ENCODE measurements at places on chromosomes 11 and 22.

- DNase-seq = no peak
Measured at GRCh38 chr11:77346906-77347603, 45.6 kb upstream of the GDPD4 start.

- DNase-seq = no peak
Measured at GRCh38 chr11:93123351-93123898, 74.4 kb downstream of the SLC36A4 start.

DNA sequence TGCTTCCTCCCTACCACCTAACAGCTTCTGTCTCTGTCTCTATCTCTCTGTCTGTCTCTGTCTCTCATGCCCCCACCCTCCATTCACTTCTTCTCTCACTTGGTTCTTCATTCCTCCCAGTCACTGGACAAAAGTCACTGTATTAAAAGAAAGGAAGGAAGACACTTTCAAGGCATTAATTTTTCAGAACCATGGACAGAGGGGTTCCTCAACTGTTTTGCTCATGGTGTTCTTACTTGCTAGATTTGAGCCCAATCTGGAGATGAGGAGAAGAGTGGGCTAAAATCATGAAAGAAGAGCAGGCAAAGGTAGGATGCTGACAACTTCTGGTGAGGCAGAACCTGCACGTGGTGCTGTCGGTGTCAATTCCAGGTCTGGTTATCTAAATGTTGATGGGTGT lies 116.7 kb upstream of the LARGE1 start:
- DNase-seq = no peak

DNA sequence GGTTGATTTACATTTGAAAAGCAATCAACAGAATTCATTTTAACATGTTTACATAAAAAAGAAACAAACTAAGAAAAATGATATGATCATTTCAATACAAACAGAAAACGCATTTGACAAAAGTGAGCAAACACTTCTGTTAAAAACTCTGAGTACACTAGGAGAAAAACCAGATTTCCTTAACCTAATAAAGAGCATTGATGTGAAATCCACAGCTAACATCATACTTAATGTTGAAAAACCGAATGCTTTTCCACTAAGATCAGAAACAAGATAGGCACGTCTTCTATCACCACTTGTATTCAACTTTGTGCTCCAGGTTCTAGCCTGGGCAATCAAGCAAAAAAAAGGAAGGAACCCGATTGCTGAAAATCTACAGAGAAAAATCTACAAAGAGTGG lies 227.6 kb downstream of the SBF2 start:
- DNase-seq = no peak

DNA sequence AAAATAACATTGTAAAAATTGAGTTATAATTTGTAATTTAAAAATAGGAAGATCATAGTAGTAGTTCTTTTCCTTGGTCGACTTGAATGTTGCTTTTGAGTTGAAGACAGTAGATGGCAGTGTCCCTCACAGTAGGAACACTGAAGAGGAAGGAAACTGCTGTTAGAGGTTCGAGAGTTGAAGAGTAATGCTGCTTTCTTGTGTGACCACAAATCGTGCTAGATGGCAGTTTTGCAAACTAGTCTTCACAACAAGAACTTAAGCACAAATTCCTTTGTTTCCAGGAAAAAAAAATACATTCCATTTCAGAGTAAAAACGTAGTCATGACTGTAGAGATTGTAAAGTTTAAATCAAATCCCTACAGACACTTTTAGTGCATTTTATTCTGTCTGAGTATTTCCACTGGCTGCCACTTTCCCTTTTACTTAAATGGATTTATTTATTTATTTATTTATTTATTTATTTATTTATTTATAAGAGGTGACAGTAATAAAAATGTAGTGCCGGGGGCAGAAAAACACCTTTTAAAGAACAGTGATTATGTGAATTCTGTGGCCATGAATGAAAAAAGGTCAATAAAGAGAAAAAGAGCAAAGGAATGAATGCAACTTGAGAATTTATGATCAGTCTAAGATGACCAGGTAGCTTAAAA lies 54.6 kb downstream of the SPECC1L start:
- no peak for DNase-seq

DNA sequence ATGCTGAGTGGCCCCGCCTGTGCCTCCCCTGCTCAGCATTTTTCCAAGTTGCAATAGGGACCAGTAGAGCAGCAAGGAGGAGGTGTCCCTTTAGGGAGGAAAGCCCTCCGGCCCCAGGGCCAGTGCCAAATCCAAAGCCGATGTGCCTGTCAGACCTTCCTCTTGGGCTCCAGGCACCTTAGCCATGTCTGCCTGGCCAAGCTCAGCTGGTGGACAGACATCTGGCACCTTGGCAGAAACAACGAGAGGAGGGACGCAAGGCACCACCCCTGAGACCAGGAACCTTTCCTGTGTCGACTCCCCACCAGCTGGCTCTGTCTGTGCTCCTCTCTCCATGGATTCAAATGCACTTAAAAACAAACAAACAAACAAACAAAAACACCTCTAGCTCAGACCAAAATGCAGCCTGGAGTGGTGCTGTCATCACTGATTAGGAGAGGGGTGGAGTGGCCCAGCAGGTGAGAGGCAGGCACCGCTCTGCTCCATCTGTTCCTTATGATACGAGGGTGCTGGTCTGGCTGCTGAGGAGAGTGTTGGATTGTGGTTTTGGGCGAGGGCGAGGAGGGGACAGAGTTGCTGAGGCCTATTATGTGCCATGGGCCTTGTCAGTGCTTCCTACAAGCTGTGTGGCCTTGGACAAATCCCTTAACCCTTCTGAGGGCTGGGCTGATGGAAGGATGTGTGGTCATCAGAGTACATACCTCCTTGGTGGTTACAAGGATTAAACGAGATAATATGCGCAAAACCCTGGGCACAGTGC lies 46.2 kb downstream of the TP53I11 start:
- DNase-seq = no peak

DNA sequence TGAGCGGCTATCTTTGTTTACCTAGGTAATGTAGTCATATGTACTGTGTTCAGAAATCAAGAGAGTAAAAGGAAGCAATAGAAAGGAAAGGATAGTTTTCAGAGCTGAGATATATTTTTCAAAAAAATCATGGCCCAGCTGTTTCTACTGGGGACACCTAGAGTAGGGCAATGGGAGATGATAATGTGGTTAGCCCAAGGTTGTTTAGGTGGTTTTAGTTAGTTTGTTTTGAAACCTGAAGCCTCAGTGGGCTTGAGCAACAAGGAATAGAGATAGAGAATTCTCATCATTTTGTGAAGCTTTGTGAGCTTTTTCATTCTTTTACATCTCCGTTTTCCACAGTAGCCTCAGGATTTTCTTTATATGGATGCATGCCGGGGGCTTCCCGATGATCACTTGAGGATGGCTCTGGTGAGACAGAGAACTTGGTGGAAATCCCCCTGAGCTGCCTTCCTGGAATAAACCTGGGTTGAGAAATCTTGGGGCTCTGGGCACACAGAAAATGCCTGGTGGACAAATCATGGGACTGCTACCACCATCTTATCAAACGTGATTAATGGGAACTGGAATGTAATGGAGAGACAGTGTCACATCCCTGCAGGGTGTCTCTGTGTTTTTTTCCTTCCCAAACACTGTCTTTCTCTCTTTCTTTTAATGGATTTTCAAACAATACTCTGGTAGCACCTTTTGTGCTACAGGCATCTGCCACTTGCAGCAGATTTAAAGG lies 49.0 kb downstream of the ARHGAP42 start:
- no peak for DNase-seq

DNA sequence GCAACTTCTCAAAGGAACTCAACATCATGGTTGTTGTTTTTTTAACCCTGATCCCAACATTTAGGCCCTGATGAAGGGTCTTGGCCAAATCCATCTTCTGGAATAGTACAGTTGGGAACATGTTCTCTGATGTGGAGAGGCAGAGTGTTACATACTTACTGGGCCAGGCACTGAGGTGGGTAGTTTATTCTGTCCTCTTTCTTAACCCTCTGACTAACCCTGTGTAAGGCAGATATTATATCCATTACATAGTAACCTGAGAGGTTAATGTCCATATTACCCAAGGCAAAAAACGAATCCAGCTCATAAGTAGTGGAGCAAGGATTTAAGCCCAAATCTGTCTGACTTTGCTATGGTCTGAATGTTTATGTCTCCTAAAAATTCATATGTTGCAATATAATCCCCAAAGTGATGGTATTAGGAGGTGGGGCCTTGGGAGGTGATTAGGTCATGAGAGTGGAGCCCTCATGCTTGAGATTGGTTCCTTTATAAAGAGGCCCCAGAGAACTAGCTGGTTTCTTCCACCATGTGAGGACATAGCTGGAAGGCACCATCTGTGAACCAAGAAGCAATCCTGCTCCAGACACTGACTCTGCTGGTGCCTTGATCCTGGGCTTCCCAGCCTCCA lies 16.3 kb downstream of the PPFIBP2 start:
- no peak for DNase-seq
